ENCODE measurements at places on chromosomes 3 and 15.

DNA sequence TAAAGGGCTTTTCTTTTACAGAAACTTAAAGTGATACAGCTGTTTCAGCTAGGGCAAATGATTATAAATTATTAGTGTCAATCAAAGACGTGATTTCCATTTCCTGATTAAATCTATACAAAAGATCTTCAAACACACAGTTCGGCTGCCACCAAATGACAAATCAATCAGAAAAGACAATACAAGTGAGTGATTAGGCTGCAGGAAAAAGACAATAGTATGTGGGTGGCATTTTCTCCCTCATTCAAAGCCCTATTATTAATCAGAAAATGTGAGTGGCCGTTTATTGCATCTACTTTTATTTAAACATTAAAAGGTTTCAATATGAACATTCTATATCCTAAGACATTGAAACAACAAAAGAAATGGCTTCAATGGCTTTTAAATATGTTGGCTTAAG, 895.6 kb upstream of the ROBO1 start:
- no peak for DNase-seq

- no peak for DNase-seq
Observed at GRCh38 chr3:55770077-55770476, 283.0 kb upstream of the WNT5A start.

DNA sequence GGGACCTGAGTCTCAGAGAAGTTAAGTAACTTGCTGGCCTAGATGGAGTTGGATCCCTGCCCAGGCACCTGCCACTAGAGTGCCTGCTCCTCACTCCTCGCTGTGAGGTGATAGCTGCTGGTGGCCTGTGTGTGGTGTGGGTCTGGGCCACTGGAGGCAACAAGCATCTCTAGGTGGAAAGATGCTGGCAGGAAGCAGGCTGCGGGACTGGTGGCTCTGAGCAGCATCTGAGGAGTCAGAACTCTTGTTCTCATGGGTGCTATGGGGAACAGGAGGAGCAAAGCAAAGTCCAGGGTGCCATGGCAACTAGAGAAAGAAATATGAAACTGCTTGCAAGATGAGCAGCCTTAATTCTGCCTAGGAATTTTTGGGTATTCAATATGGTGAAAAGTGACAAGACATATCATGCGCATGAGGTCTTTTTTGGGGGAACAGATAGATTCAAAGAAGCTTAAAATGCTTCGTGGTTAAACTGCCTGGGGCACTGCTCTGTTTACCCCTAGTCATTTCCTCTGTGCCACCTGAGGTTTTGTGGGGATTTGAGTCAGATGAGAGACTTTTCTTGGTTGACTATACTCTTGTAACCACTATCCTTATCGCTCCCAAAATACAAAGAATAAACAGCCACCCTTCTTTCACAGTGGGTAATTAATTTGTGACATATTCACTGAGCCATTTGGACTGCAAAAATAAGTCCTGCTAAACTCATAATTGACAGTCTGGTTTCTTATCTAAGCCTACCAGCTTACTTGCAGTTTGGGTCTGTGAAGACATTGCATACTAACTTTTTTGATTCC, 50.3 kb downstream of the MED12L start:
- DNase-seq = no peak

DNA sequence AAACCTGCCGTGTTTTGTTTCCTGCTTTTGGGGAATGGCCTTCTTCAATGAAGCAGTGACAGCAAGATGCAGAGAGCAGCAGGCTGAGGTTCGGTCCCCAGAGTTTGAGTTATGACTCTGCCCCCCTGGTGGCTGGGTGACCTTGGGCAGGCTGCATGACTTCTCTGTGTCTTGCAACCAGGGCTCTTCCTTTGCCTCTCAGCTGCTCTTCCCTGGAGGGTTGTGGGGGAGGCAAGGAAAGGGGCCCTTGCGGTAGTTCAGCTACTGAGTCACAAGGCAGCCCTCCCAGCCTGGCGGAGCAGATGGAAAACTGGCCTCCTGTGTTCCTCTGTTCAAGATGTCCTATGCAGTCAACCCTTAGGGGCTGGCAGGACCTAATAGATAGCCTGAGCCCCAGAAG, 17.1 kb downstream of the CTXND1 start:
- DNase-seq = no peak

DNA sequence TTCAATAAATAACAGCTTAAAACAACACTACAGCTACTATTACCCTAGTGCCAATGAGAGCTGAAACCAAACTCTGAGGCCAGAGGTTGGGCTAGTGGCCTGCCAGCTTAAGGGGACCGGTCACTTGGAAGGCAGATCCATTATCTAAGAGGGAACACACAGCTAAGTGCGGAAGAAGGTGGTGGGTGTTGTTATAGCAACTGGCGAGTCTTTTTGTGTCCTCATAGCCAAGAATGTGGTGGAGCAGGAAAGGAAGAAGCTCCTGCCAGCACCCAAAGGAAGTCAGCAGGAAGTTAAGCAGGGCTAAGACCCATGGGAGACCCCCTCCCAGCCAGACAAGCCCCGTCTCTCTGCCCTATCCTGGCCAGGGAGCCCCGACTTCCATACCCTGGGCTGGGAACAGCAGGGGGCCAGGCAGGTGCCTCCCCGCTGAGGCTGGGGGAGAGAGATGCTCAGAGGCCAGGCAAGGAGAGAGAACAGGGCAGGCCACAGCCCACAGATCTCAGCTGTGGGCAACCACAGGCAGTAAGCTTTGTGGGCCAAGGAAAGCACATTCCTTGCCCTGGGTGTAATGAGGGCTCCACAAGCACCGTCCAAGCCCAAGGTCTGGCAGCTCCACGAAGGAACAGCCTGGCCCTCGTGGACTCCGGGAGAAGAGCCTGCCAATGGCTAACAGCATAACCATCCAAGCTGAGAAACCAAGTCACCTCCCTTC, 34.0 kb upstream of the HRH1 start:
- DNase-seq = no peak

DNA sequence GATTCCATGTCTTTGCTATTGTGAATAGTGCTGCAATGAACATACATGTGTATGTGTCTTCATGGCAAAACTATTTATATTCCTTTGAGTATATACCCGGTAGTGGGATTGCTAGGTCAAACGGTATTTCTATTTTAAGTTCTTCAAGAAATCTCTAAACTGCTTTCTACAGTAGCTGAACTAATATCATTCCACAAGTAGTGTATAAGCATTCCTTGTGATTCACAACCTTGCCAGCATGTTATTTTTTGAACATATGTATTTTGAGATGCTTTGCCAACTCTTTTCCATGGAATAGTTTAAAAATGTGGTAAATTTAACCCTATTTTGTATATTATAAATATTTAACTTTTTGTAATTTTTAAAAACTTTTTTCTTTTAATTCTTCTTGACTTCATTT, 592.7 kb upstream of the NAALADL2 start:
- DNase-seq = no peak

DNA sequence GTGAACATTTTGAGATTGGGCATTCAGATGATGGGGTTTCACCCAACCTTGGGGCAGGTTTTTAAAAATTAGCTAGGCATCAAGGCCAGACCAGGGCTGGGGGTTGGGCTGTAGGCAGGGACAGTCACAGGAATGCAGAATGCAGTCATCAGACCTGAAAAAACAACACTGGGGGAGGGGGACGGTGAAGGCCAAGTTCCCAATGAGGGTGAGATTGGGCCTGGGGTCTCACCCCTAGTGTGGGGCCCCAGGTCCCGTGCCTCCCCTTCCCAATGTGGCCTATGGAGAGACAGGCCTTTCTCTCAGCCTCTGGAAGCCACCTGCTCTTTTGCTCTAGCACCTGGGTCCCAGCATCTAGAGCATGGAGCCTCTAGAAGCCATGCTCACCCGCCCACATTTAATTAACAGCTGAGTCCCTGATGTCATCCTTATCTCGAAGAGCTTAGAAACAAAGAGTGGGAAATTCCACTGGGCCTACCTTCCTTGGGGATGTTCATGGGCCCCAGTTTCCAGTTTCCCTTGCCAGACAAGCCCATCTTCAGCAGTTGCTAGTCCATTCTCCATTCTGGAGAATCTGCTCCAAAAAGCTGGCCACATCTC, 6.1 kb downstream of the RHO start:
- no peak for DNase-seq

DNA sequence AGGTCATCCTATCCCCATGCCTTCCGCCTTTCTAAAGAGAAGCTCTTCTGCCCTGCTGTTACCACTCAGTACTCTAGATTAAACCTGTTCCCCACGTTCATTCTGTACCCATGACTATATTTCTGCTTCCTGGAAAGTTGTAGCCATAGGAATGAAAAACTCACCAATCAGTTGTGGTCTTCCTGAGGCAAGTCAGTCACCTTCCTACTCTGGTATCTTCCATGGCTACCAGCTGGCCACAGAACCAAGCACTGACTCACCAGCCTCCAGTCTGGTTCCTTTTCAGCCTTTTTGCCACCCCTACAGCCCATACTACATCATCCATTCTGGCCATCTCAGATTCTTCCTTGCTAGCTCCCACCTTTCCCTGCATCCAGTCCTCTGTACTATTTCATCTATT, 46.4 kb downstream of the TMEM44 start:
- DNase-seq = no peak

GRCh38 chr15:57611938-57612337, 20.2 kb downstream of the MYZAP start:
- no peak for DNase-seq

DNA sequence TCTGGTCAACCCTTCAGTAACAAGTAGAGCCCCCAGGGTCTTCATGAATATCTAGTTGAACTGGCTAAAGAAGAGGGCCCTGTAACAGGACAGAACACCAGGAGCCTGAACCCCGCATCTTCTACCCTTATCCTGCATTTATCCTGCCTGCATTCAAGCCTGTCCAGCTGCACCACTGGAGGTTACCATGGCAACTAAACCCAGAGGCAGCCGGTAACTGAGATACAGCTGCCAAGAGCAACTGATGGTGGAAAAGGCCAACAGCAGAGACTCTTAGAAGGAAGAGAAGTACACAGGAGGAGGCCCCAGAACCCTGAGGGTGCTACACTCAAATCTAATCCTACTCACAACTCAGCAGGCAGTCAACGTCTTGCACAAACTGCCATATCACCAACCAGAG, 3.7 kb upstream of the PRKAR2A start:
- no peak for DNase-seq

GRCh38 chr3:10484709-10485108, 20.7 kb downstream of the ATP2B2 start:
- no peak for DNase-seq

GRCh38 chr3:140545197-140545596, 132.7 kb upstream of the TRIM42 start:
- DNase-seq = no peak

DNA sequence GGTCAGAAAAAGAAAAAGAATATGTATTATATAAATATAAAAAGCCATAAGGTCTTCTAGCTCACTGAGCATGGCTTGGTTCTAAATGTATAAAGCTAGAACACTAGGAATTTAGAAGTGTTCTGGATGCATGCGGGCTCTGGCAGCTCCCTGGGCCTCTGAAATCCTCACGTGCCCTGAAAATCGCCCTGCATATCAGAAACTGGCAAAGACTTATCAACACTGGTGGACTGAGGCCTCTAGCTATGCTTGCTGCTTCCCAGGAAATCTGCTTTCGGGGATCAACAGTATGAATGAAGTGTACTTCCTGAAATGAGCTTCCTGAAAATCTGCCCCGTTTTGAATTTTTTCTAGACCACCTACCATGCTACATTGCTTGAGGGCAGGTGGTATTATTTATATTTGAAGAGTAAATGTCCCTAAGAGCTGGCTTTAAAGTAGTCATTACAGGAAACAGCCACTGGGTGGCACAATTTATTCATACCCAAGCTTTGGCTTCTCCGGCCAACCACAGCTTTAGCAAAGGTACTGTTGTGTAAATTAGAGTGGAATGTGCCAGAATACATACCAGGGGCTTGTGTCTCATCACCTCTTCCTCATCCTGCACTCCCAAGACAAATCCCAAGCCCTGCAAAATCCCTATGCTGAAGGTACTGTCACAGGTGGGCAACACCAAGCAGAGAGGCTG, 17.7 kb downstream of the CRTAP start:
- no peak for DNase-seq

DNA sequence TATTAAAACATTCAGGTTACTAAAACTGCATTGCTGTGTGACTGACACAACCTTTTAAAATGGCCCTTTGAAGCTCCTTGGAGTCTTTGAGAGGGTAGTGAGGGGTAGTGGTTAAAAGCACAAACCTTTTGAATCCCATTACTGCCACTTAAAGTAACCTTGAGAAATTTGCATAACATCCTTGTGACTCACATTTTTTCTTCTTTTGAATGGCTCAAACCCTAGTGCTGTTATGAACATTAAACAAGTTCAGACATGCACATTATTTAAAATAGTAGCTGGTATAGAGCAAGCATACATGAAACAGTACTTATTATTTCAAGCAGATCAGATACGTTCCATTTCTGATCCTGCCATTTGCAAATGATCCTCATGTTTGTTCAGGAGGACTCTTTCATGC, 3.7 kb upstream of the CLDN1 start:
- DNase-seq = no peak

- DNase-seq = no peak
Observed at GRCh38 chr3:104510131-104510849, 856.4 kb upstream of the ALCAM start.

DNA sequence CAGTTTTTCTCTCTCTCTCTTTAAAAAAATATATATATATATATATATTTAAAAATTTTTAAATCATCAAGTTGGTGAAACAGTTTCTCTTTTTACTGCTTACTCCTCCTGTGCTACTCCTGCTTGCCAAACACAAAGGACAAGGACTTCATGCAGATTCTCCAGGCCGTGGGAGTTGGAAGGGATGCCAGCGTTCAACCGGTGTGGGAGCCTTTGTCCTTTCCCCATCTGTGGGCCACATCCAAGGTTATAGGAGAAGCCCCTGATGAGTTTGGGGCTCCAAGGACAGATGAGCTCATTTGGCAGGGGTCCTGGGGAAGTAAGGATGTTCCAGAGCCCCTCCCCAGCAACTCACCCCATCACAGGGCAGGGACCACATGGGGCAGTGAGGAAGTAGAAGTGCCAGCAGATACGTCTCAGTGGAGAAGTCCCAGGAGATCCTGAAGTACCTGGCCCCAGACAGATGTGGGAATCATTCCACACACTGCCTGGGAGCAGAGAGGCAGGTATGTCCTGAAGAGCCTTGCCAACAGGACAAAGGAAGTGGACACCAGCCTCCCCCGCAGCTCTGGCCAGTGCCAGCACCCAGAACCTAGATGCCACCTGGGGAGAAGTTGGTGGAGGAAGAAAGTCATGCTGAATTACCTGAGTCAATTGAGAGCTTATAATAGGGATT, 36.6 kb downstream of the CCK start:
- no peak for DNase-seq

DNA sequence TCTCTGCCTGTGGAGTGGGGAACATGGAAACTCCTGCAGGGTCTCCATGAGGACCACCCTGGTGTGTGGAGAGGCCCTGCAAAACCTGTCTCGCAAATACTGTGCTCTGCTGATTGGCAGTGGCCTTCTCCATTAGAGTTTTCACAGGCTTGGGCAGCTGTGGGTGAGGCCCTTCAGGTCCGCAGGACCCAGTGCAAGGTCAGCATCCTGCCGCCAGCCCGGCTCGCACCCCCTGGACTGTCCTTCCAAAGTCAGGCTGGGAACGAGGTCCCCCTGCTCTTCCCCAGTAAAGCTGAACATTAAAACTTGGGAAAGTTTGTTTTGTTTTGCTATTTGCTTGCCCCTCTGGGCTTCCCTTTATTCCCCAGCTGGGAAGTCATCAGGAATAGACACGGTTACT, 85.0 kb upstream of the PLXNA1 start:
- no peak for DNase-seq

All from NCI-H1436 treated with DMSO at 0.1 percent for 48 hours (cell line).